ENCODE measurements at places on chromosomes 4 and X.

DNA sequence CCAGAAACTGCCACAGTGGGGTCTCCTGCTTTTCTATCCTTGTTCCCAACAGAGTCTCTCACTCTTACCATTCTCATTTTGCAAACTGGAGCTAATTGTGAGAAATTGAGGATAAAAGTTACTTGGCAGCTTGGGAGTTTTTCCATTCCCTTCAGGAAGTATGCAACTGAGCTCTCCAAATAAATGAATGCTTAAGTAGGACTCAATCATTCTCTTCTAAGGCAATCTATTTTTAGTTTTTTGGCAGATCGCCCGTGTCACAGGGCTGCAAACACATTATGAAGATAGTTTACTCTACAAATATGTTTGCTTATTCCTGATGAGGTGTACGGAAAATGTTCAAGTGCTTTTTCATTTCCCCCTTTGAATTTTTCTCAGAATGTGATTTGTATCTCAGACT, 5.3 kb downstream of the ASB11 start:
- no peak for DNase-seq

- no peak for DNase-seq
Measured at GRCh38 chr4:15144249-15144966, 142.1 kb downstream of the CPEB2 start.

DNA sequence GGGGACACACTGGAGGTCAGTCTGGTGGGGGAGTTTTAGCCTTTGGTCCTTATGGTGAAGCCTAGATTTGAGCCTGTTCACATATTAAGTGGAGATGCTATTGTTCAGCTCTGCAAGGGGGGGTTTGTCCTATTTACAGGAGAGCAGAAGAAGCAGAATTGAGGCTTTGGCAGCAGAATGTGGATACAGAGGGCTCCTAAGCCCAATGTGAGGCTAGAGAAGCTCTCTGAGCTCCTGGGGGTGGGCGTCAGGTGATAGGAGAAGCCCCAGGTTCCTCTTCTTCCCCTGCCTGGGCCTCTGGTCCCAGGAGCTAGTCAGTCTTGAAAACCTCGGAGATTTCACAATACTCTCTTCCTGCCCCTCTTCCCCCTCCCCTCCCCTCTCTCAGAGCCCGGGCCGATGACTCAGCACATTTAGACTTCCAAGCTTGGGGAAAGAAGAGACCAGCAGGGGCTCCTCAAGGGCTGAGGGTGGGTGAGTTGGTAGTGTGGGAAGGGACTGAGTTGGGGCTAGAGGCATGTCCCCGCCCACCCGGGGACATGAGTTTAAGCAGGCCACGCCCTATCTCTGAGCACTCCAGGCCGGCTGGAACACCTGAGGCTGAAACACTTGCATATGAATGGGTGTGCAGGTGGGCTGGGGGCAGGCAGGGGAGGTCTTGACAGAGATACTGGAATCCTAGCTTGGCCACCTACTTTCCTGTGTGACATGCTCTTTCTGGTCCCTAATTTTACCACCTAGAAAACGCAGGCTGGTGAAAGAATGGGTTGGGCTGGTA, 3.4 kb downstream of the TFE3 start:
- no peak for DNase-seq

DNA sequence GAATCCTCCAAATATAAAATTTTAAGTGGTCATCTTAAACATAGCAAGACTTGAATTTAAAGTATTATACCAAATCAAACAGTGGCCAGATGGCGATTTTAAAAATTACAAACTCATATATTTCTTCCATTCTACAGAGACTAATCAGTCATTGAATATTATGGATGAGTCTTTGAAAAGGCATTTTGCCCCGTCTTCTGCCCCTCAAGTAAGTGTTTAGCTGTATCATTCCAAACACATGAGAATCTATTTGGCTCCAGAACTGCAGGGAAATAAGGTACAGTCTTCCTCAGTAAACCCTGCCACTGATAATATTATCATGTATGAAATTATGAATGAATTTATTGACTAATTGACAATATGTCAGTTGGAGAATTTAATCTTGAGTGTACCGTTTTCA, 191.0 kb downstream of the SLC7A11 start:
- no peak for DNase-seq

DNA sequence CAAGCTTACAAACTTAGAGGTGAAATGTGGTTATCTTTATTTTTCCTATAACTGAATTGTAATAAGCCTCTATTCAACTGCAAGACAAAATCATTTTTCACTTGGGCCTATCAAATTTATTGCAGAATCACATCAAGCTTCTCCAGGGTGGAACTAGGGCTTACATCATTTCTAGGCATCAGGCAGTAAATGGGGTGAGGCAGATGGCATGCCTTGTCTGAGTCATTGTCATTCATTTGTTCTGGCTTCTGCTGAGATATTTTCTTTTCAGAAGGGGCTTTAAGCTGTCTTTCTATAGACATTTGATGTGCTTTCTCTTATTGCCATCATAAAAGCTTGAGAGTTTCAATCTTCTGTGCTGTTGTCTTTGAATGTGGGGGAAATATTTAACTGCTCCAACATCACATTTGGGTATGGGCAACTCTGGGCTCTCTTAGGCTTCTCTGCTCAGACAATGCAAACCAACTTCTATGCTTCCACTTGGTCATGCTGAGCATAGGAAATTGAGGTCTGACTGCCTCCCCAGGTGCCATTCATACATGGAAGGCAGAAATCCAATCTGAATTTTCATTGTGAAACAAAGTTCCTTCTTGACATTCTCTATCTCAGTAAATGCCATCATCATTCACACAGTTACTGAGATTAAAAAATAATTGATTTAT, 225.8 kb upstream of the GIMD1 start:
- DNase-seq, result no peak

DNA sequence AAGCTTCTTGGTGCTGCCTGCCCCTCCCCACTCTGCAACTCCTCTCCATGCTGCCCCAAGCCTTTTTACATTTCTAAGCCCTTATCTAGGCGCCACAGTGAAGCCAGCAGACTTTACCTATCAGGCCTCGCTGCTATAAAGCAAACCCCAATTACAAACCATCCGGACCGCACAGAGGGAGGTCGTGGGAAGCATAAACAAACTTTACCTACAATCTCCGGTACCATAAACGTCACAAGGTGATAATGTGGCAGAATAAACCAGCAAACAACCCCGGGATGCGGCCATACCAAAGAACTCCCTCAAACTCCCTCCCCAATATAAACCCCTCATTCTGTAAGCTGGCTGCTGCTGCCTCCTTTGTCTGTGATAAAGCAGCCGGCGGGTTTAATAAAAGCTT, 54.0 kb upstream of the ZCCHC13 start:
- DNase-seq, result no peak

DNA sequence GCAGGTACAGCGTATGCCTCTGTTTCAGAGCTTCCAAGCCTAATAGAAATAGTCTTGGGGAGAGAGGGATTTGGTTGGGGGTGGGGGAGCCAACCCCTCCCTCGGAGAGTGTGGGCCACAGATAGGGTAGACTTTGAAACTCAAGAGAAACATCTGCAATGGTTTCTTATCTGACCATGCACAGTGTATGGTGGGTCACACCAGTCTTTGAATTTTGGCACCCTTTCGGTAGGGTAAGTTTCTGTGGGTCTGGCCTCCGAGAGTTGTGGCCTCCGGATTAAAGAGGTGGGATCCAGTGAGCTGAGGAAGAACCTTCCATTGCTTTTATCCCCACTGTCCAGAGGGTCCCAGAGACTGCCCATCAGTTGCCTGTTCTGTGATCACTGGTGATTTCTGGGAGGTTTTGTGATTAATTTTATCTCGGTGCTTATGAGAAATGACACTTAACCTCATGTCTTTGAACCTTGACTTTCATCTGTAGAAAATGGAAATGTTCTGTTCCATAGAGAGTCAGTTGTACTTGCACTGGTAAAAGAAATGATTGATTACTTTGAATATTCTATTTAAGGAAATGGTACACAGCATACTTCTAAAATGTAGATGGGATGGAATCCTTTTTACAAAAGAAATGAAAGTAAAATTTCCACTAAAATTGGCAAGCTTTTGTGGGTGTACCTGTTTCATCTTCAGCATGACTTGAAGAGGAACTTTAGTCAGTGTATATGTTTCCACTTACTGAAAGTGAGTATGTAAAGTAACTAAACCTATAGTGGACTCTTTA, 62.7 kb downstream of the TMEM131L start:
- no peak for DNase-seq

DNA sequence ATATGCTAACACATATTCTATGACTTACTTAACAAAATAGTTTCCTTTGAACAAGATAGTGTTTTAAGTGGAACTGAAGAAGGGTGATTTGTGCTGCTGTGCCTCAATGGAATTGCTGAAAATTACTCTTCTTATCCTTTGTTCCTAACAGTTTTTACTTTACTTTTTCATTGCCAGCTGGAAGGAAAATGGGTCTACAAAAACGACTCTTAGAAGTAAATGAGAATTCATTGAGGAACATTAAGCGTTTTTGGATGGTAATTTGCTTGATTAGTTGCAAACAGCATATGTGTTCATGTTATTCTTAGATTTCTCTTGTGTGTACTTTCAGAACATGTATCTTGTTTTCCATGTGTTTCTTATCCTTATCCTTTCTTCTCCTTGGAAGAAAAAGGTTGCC, 170.4 kb upstream of the VEGFC start:
- no peak for DNase-seq

- DNase-seq, result no peak
Measured at GRCh38 chr4:5459236-5459635, 249.1 kb downstream of the EVC2 start.

DNA sequence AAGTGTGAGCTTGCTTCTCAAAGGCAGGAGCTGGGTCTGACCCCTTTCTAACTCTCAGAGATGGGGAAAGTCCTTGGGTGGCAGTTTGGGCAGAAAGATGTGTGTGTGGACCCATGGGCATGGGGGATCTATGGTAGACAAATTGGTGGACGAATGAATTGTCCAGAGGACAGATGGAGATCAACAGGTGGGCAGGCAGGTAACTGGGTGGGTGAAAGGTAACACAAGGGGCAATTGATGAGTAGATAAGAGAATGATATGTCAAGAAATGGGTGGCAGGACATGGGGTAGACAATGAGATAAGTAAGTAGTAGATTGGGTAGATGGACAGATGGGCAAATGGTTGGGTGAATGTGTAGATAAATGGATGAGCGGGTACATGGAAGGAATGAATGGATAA, 2.9 kb upstream of the KCND1 start:
- DNase-seq, result no peak

GRCh38 chrX:136386173-136386572, 85.4 kb downstream of the ADGRG4 start:
- no peak for DNase-seq

GRCh38 chr4:2036866-2037265, 22.3 kb upstream of the NAT8L start:
- DNase-seq, result no peak
